ENCODE measurements at places on chromosomes 3 and 15. TPM values are rescaled to one million over a fixed set of nuclear protein-coding genes. Genes with fewer than 3 reads are reported as not detected.

The NANOGP8 gene
- 49.6 TPM for total RNA-seq

GRCh38 chr3:71045917-71046282 lies 537.6 kb downstream of the FOXP1 start:
- no peaks in the 10 kb centered on the region for H3K27me3 ChIP-seq
- no peak overlapping the region for H3K4me3 ChIP-seq
- H3K27ac ChIP-seq: no peak overlapping the region
- H3K36me3 ChIP-seq: 0 out of 2 replicates have a peak, but pooled peaks cover 2% of the 10 kb centered on the region

- H3K4me1 ChIP-seq: no peaks in the 10 kb centered on the region
- H3K36me3 ChIP-seq: no peaks in the 10 kb centered on the region
- no peaks in the 10 kb centered on the region for H3K27me3 ChIP-seq
- no peak for DNase-seq
- H3K4me3 ChIP-seq: no peak overlapping the region
- no peak overlapping the region for H3K27ac ChIP-seq
Observed at GRCh38 chr3:5520237-5520636, 332.7 kb downstream of the EDEM1 start.

DNA sequence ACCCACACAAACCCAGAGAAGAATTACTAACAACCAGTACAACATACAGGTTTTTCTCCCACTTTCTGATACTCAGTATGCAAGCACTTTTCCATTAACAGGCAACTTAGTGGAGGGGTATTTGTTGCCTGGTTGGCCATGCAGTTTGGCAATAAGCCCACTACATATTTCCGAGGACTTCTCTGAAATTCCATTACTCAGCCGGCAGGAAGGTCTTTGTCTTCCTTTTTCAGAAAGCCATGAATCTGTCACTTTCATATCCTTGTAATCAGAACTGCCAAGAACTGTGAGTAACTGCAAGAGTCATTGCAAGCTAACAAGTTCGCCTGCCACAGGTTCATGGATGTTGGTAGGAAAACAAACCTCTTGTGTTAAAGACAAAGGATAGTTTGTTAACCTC lies 422.3 kb upstream of the ROBO1 start:
- no peaks in the 10 kb centered on the region for H3K27me3 ChIP-seq
- H3K4me3 ChIP-seq: no peak overlapping the region
- H3K27ac ChIP-seq: no peak overlapping the region
- DNase-seq: peak; percentile 24
- no peaks in the 10 kb centered on the region for H3K4me1 ChIP-seq
